Left renal pelvis (tissue), 4 donors: ENCODE measurements at places on chromosomes 2 and 18.

DNA sequence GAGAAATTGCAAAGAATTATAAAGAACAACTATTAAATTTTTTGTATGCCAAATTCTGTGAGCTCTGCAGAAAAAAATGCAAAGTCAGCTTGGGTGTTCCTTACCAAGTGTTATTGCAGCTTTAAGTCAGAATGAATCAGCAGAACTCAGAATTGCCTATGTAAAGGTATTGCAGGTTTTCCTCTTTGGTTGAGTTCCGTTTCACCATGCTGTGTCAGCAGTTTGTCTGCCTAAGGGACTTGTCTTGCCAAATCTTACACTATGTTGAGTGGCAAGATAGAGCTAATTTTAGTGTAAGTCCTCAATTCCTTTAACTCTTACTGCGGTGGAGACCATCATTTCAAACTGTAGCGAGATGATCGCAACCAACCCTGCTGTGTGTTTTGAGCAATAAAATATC lies 38.8 kb downstream of the ADAM23 start:
- no peak for DNase-seq

DNA sequence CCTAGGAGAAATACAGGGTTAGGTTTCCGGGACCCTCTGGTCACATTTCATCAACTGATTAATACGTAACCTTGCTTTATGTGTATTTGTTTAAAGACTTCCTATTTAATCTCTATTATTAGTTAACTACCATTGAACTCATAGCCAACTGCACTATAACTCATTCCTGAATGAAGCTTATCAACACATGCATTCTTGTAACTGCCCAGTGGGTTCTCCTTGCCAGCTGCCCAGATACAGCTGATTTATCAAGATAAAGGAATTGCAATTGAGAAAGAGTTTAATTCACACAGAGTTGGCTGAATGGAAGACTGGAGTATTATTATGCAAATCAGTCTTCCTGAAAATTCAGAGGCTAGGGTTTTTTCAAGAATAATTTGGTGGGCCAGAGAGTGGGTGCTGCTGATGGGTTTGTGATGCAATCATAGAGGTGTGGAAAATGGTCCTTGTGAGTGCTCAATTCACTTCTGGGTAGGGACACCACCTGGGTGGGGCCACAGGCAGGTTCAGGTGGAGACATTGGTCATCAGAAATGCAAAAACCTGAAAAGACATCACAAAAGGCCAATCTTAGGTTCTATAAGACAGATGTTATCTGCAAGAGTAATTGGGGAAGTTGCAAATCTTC lies 21.1 kb upstream of the NOSTRIN start:
- no peak for DNase-seq

- DNase-seq, result no peak
These were observed 57.4 kb downstream of the KIDINS220 start for GRCh38 chr2:8779795-8780671.

GRCh38 chr2:100038011-100038410 lies 104.4 kb downstream of the AFF3 start:
- DNase-seq, result no peak

DNA sequence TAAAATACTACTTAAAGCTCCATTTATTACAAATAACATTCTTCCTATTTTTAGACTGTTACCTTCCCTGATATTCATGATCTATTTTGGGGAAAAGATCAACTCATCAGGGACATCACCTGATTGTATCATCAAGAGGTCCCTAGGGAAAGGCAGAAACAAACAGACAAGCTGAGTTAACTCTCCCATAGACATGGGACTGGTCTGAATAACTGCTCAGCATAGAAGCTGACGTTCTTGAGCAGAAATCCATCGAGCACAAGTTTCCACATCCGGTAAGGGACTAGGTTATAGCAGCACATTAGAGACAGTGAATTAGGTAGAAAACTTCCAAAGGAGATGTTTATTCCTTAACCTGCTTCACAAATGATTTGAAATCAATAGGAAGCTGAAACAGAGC lies 1100.4 kb upstream of the SLC39A10 start:
- no peak for DNase-seq

DNA sequence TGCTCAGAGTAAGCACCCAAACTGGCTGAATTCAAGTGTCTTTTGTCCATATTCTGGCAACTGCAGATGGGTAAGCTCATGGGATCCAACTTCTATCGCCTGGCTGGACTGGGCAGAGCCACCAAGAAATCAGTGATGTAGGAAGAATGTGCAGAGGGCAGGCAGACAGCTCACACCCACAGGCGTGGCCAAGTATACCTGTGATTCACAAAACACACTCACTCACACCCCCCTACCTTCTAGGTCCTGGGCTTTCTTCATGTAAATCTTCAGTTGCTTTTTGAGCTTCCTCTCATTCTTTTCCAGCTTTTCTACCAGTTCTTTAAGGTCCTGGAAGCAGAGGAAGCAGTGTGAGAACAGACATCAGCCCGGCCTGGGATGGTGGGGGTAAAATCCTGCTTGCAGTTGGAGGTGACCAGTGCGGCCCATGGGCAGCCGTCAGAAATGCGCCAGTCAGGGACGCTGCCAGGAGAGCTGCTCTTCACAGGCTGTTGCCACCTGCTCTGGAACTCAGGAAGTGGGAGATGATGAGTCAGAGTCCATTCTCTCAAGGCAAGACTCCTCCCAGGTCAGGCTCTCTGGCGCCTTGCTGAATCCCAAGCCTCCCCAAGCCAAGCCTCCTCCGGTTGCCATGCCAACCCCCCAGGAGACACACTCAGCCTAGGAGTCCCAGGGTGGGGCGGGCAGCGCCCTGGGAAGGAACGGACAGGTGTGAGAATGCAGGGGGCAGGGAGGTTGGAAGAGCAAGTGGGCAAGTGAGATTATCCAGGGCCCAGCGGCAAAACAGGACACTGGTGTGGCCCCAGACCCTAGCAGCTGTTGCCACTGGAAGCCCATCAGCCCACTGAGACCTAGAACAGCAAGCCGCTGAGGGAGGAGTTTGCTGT lies 36.2 kb upstream of the ACAA2 start:
- peak; percentile 27 for DNase-seq

GRCh38 chr2:67346718-67347407 lies 50.3 kb upstream of the ETAA1 start:
- no peak for DNase-seq

- no peak for DNase-seq
These were observed 48.5 kb upstream of the THOC1 start for GRCh38 chr18:316393-316792.

DNA sequence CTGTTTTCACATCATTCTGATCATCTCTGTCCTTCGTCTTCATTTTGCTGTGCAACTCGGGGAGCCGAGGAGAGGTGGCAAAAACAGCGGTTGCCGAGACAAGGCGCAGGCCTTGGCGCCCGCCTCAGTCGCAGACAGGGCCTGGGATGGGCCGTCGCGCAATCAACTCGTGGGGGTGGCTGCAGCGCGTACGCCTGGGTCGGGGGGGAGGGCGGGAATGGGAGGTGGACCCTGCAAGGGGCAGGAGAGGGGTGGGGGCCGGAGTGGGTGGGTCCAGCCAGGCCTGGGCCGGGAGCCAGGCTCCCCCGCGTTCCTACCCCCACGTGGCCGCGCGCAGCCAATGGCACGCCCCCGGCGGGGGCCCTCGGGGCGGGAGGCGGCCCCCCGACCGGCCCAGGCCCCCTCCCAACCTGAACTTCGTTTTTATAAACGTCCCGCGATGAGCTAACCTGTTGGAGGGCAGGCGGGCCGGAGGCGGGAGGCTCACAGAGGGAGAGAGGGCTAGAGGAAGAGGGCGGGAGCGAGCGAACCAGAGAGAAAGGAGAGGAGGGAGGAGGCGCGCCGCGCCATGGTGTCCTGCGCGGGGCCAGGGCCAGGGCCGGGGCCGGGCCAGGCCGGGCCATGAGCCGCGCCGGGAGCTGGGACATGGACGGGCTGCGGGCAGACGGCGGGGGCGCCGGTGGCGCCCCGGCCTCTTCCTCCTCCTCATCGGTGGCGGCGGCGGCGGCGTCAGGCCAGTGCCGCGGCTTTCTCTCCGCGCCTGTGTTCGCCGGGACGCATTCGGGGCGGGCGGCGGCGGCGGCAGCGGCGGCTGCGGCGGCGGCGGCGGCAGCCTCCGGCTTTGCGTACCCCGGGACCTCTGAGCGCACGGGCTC lies at the start of gene HOXD13:
HOXD13 (plus strand) TSS at position 452 of the 875 bp plus-strand sequence; CDS start at position 622, 170 bp downstream.
- DNase-seq, result no peak

DNA sequence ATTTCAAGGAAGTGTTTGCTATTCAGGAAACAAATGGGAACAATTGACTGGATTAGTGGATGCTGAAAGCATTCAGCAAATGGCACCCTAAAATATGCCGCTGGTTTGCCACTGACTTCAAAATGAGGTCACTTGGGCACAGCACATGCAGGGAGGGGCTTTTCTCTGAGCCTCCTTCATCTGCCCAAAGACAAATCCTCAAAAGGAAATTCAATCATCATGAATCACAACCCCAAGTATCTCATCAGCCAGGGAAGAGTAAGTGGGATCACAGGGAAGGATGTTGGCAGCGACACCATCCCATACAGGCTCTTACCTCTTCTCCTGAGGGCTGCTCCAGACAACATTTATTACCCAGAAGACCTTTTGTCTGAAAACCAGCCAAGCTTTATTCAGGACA lies 14.4 kb upstream of the SP140L start:
- DNase-seq, result no peak

- DNase-seq, result no peak
These were observed 452.7 kb downstream of the TGIF1 start for GRCh38 chr18:3902676-3903075.

DNA sequence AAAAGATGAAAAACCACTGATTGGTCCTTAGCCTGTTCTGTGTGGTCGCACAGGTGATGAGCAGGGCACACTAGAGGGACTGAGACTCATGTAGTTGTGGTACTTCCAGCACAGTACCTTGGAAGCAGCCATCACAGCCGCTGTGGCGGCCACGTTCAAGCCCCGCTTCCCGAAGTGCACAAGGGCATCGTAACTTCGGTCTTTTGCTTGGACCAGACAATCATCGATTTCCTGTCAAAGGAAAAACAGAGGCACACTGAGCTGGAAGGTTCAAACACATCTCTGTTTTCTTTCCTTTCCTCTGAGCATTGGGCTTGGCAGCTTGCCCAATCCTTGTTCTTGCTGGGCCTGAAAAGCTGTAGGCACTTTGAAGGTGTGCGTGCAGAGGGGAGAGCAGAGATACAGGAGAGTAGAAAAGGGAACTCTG lies 52.6 kb downstream of the MRPL35 start:
- DNase-seq, result no peak

DNA sequence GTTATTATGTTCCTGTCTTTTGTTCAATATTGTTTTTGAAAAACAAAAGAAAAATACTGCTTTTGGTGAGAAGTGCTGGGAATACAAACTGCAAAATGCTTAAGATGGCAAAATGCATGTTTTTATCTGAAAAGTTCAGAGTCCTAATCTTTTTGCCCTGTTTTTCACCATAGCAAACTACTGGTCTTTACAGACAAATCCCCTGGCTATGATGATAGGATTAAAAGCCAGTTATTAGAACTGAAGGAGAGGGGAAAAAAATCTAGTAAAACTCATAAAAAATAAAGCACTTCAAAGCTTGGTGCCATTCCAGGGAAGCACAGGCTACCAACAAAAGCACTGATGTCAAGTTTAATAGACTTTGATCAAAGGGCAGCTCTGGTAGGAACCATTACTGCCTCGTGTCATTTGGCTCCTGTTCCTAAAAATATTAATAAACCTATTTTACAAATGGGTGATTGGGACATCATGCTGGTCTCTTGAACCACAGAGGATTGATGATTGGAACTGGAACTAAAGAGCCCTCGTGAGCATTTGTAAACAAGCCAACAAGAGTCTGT lies 194.7 kb downstream of the RAB3GAP1 start:
- DNase-seq, result no peak

GRCh38 chr18:48662011-48662661 lies 123.3 kb downstream of the CTIF start:
- no peak for DNase-seq

- DNase-seq, result no peak
These were observed 1162.8 kb downstream of the DSC3 start for GRCh38 chr18:29879763-29880162.

DNA sequence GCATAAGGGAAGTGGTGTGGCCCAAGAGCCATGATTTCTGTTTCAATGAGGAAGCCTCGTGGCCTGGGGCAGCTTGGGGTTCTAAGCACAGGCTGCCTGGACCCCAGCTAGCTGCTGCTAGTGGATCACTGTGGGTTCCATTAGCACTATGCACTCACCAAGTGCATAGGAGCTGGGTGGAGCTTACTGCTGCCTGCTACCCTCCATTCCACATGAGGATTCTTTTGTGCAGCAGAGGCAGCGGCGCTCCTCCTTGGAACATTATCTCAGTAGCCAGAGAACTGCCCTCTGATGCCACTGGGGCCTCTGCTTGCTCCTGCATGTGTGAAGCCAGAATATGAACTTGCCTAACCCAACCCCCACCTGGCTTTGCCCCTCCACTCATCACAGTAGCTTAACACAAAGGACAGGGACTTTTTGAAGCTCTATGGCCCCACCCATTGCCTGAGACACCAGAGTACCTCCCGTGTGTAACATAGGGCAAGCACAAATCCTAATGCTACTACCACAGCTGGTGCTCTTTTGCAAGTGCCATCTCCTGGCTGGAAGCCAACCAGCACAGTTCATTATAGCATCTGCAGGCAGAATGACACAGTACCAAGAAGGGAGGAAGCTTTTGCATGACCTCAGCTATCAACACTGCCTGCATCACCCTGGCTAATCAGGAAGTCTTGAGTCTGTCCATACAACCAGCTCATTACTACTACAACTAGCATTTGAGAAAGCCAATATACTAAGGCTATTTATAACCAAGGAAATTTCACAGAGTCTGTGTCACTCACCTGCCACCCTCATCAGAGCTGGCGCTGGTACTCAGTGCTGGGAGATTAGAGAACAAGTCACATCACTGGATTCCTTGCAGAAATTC lies 297.0 kb upstream of the GULP1 start:
- no peak for DNase-seq

- no peak for DNase-seq
These were observed 53.2 kb upstream of the SLC4A10 start for GRCh38 chr2:161571051-161571429.
